Esophagus mucosa (tissue), 1 donor: ENCODE measurements at places on chromosomes 4 and X. TPM values are rescaled to one million over a fixed set of nuclear protein-coding genes. Genes with fewer than 3 reads are reported as not detected.

The IL21 gene
- not detected for total RNA-seq

The SASH3 gene
- total RNA-seq = 1.6 TPM

The TMPRSS11D gene
- total RNA-seq = 196 TPM

The MAGEB5 gene
- total RNA-seq = not detected

The PNMA6A gene
- total RNA-seq = 0.12 TPM

The CPLX1 gene
- total RNA-seq = 0.92 TPM

The TSPAN7 gene
- 11.3 TPM for total RNA-seq

The BCAP31 gene
- 191 TPM for total RNA-seq

The RTL3 gene
- not detected for total RNA-seq

The MAGEA9 gene
- total RNA-seq = not detected

The AWAT2 gene
- total RNA-seq = not detected

The GALNT7 gene
- total RNA-seq = 39.0 TPM

DNA sequence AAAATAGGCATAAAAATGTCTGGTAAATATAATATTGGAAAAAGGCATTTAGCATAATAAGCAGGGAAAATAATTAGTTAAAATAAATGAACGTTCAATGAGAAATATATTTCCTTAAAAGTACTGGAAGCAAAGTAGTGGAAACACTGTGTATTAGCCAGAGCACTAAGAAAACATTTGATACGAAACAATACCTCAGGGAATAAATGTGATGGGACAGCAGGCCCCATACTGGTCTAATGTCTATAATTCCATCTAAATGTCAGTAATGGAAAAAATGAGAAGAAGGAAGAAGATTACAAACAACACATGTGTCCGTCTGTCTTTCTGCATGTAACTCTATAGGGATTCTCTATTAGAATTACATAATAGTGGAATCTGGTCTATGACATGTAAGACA lies 79.0 kb downstream of the PDE5A start:
- ATAC-seq = no peak

DNA sequence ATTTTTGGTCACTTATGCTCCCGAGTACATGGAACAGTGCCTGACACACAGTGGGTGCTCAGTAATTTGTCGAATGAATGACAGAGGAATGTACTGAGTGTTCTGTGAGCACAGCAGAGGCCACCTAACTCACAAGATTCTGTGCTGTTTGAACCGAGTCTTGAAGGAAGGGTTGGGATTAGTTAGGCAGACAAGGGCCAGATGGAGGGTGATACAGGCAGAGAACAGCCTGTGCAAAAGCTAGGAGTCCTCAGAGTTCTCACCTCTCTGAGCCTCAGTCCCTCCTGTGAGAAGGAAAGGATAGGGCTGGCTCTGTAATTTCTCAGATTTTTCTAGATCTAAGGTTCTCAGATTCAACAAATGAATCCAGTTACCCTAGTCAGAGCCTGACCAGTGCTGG lies 108.8 kb downstream of the NHSL2 start:
- no peak for ATAC-seq

GRCh38 chrX:155767876-155768769 lies 113.0 kb upstream of the VAMP7 start:
- peak; percentile 74 for ATAC-seq

DNA sequence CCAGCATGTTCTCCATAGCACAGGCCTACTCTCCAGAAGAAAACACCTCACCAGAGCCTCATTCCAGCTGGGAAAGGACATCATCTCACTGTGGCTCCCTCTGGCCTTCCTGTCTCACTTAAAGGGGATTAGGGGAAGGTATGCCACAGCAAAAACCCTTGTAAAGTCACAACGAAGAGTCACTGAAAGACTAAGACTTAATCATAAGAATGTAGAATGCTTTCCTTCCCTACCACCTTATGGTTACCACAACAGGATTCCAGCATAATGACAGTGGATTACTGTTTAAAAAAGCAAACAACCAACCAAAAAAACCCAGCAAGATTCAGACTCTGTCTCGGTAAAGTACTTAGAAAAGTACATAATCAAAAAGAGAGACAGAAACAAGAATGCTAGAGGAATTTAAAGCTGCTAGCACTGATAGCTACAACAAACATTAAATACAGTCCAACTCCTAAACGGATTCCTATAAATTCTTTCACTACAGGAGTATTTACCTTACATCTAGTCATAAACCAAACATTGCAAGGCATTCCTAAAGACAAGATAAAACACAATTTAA lies 75.1 kb downstream of the BANK1 start:
- peak; percentile 74 for ATAC-seq

DNA sequence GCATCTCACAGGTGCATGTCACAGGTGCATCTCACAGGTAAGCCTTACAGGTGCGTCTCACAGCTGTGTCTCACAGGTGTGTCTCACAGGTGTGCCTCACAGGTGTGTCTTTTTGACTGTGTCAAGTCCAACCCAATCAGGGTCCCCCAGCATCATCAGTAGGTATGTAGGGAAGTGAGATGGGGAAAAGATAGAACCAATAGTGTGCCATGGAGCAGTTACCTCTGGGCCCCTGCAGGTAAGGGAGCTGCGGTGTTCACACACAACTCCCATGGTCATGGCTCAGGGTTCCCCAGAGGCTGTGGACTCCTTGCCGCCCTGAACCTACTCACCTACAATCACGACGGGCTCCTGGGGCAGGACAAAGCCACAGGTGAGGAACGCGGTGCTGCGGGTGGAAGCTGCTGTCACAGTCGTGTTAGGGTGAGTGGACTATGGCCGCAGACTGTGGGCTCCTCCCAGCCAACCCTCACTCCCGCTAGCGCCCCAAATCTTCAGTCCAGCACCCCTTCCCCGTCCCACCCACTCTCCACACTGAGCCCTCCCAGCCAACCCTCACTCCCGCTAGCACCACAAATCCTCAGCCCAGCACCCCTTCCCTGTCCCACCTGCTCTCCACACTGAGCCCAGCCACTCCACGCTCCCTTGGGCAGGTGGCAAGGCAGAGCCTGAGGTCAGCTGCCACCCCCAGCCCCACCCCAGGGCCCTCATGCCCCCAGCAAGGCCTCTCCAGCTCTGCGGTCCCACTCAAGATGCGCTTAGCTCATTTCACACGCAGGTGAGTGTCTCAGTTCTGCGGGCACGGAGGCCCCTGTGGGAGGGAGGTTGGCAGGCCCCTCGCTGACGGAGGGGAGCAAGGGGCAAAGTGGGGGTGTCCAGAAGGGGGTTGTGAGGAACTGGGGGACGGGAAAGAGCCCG lies 2.1 kb upstream of the PDE6B start:
- ATAC-seq = no peak

- no peak for ATAC-seq
Observed at GRCh38 chr4:118964891-118965411, 76.3 kb downstream of the SYNPO2 start.

- no peak for ATAC-seq
Observed at GRCh38 chr4:5720980-5721379, 10.0 kb downstream of the EVC start.

DNA sequence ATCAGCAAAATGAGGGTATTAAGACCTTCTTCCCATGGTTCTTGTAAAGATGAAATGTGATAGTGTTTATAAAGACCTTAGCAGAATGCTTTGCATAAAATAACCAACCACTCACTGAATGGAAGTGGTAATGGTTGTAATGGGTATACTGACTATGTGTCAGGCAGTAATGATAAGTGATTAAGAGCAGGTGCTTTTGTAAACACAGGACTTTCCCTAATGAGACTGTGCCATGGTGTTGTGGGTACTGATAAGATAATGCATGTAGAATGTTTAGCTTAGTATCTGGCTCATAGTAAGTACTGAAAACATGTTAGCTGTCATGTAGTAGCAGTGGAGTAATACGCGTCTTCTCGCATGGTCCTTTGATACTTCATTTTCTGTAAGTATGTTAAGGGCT lies 6.9 kb downstream of the LSM6 start:
- ATAC-seq = no peak

GRCh38 chr4:27115221-27115620 lies 254.6 kb downstream of the STIM2 start:
- ATAC-seq = no peak

- peak; percentile 45 for ATAC-seq
Observed at GRCh38 chrX:9341291-9342201, 123.3 kb upstream of the TBL1X start.

GRCh38 chr4:143653031-143653430 lies 47.4 kb downstream of the FREM3 start:
- ATAC-seq = no peak

DNA sequence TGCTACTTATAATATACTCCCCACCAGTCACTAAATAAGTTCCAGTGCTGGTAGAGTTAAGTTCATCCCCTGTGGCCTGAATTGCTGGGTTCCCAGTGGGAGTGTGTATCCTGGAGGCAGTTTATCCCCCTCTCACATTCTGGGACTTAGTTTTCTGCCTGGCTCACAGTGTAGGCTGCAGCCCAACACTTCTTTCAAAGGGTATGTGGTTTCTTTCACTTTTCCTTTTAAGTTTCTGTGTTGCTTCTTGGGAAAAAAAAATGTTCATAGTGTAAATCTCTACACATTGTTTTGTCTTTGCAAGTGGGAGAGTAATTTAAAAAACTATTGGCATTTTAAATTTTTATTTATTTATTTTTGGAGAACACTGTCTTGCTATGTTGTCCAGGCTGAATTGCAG lies 204.0 kb downstream of the CHIC1 start:
- ATAC-seq = no peak

DNA sequence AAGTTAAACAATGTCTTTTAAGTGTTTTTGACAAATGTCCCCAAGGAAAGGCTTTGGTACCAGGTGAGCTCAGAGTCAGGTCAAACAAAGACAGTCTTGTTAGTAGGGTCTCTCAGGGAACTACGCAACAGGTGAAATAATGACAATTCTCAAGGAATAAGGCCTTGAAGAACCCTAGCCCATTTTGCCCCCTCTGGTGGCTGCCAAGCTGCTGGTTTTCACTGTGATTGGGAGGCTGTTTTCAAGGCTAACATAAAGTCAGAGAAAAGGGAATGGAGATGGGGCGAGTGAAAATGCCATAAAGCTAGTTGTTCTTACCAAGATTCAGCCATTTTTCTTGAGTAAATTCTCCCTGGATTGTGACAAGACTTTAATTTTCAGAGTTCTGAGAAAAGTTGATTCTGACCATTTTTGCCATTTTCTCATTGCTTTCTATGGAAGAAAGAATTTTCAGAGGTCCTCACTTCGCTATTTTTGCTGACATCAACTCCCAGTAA lies 58.7 kb downstream of the RWDD4 start:
- no peak for ATAC-seq

- ATAC-seq = no peak
Observed at GRCh38 chr4:94525993-94526728, 74.4 kb downstream of the PDLIM5 start.

DNA sequence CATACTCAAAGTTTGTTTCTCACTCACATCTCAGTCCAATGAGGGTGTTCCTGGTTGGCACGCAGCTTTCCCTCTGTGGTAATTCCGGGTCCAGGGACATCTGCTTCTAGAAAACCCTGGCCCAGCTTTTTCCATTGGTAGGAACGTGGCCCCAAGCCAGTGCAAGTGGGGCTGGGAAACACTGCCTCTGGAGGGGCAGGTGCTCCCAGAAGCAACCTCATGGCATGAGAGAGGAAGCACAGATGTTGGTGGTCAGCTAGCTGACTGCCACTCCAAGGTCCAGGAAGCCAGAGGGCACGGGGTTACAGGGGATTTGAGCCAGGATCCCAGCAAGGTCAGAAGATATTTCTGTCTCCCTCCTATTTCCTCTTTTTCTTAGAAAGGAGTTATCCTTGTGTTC lies 47.5 kb downstream of the DCTD start:
- no peak for ATAC-seq

- peak; percentile 94 for ATAC-seq
Observed at GRCh38 chr4:11732155-11732554, 303.5 kb upstream of the HS3ST1 start.

DNA sequence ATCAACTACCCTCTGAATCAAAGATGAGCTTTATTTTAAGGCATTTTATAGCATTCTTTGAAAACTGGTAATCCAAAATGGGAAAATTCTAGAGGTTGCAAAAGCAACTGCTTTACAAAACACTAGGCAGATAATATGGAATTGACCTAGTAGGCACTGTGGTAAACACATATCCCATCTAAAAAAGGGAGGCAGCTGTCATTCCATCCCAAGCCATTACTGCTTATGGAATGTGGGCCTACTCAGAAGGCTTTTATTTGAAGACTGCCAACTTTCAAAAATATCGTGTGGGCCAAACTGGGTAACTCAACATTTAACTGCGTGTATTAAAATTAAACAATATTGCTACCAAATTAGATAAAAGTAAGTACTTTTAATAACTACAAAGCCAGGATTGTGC lies 19.3 kb downstream of the UBE2D3 start:
- no peak for ATAC-seq

DNA sequence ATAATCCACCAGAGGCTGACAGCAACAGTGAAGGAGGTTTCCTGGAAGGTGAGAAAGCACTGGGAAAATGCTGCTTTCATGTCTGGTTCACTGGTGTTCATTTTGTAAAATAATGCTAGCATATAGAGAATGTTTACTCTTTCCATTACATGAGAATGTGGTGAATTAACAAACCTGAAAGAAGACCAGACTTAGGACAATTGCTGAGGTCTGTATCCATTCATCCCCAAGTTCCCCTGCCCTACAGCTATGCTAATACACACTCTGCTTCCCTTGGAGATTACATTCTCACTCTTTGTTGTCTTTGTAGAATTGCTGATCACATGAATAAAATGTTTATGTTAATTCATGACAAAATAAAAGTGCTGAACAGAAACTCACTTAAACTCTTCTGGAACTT lies 99.5 kb downstream of the ARHGAP6 start:
- ATAC-seq = no peak

DNA sequence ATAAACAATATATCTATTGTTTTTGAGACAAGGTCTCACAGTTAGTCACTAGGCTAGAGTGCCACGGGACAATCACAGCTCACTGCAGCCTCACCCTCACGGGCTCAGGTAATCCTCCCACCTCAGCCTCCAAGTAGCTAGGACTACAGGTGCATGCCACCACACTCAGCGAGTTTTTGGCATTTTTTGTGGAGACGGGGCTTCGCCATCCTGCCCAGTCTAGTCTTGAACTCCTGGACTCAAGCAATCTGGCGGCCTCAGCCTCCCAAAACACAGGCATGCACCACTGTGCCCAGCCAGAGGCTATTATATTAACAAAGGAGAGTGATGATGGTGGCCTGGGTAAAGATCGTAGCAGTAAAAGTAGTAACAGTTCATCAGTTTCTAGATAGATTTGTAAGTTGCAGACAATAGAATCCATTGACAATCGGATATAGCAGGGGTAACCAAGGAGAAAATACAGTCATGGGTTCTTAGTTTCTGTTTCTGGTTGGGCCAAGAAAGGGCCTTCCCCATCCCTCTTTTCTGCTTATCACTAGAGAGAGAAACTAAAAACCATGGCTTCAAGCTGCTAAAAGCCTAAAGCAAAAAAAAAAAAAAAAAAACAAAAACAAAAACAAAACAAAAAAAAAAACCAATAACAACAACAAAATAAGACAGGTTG lies 60.6 kb downstream of the ANXA10 start:
- ATAC-seq = no peak
